ENCODE measurements at places on chromosomes 7 and 10.

DNA sequence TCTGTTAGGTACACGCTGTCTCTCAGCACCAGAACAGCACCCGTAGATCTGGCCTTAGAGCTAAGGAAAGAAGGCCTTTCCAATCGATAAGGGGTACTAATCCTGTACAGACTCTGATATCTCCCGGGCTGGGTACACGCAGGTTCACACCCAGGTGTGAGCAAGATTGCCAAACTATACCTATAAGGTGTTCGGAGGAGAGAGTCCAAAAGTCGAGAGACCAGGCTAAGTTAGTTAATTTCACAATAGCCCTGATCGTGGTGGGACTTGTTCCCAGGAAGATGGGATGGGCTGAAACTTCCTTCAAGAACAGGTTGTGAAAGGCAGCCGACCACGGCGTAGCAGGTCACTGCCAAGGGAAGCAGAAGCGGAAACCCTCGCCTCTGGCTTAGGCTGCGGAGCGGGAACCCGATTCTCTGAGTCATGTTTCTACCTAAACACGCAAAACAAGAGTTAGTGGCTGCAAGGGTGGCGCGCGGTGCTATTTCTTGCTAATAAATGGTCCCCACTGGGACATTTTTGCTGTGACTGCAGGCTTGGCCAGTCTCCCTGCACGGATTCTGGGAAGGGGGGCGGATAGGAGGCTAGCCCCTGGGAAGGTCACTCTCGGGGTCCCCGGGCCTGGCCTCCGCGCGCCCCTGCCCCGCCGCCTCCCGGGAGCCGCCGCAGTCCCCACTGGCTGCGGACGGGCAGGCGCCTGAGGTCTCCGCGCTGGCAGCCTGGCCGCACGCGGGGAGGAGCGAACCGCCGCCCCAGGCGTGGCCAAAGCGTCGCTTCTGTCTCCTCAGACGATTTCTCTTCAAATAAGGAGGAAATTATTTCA is 75.4 kb upstream of the PDSS1 start:
- peak; percentile 19 for DNase-seq

DNA sequence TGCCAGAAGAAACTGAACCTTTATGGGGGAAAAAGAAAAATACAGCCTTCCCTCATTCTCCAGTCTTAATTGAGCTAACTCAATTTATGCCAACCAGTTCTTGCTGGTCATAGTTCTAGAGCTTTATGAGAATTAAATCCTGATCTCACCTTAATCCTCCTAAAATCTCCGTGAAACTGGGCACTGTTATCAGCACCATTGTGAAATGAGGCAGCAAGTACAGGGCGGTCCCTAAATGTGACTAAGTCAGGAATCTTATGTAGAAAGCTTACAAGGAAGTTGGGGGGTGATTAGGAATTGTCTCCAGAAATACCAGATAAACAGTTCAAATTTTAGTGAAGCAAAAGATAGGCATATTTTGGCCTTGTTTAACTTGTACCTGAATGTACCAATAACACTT is 10.7 kb upstream of the INSYN2A start:
- DNase-seq: no peak

DNA sequence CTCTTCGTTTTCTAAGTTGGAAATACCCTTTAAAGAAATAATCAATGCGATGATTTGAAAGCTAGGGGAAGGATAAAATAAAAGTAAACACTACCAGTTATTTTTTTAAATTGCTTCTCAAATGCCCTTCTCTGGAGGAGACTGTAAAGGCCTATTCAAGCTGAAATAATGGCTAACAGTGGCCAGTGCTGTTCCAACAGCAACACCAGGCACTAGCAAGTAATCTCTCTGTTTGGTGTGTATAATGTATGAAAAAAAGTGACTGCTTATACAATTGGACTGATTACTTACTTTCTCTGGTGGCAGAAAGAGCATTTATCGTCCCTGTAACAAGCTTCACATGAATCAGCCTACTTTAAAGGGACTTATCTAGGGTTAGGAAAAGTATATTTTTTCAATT is 102.7 kb downstream of the CSTF2T start:
- DNase-seq: no peak

GRCh38 chr7:134827889-134828288 is 48.5 kb downstream of the CALD1 start:
- DNase-seq: no peak

DNA sequence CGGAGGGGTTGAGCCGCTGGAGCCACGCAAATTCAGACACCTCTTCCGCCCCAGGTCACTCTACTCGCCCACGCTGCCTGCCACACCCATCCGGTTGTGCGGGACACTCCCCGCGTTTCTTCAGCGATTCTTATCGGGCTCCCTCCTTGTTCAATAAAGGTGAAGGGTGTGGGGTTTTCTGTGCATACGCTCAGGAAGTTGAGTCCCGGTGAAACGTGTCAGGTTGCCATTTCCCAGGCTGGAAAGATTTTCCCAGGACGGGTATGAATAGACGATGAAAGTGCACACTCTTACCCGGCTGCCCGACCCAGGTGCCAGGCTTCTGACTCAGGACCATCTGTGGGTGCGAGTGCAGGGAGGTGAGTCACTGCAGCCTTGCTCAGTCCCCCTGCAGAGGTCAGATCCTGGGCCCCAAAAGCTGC is 22.0 kb downstream of the KLF6 start:
- no peak for DNase-seq

GRCh38 chr7:159143780-159144757 is 598 bp downstream of the VIPR2 start:
- DNase-seq: no peak

DNA sequence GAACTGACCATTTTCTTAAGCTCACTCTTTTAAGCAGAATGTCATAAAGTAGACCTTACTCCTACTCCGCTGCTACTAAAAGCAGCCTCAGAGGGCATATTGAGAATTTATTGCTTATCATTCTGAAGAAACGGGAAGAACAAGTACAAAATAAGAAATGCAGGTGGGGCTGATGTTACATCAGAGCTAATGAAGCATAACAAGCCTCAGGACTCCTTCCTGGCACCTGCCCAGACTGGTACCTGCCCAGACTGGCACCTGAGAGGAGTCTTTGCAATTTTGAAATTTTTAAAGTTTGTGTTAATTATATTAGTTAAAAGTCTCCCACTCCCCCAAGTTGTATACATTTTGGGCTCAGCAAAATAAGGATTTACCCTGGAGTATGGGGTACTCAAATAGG is 162.4 kb downstream of the SEMA3E start:
- no peak for DNase-seq

- no peak for DNase-seq
Measured at GRCh38 chr10:123995082-123995460, 98.3 kb downstream of the CHST15 start.

DNA sequence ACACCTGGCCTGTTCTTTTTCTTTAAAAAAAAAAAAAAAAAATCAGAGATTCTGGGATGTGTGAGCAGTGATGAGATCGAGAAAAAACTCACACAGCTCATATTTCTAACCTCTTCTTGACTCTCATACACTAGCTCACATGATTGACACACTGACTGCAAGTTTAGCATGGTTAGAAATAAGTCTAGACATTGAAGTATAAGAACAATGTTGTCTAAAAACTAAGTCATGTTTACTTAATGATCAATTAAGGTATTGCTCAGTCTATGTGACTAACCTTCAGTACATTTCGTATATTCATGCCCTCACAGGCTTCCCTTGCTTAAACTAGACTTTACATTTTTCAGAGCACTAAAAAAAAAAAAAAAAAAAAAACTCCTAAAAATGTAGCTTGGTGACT is 775.1 kb downstream of the GATA3 start:
- no peak for DNase-seq

DNA sequence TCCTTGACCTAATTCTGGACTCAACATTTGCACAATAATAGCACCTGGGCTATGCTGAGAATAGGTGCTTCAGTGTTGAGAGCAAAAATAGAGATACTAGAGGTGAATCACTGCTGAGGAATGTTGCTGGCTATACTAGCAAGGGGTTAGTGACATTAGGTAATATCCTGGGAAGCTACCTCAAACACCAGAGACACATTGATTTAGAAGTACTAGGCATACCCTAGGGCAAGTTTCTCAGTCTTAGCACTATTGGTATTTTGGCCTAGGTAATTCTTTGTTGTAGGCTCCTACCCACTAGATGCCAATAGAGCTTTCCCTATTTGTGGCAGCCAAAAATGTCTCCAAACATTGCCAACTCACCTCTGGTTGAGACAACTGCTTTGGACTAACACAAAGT is 484.0 kb upstream of the MBL2 start:
- DNase-seq: no peak

DNA sequence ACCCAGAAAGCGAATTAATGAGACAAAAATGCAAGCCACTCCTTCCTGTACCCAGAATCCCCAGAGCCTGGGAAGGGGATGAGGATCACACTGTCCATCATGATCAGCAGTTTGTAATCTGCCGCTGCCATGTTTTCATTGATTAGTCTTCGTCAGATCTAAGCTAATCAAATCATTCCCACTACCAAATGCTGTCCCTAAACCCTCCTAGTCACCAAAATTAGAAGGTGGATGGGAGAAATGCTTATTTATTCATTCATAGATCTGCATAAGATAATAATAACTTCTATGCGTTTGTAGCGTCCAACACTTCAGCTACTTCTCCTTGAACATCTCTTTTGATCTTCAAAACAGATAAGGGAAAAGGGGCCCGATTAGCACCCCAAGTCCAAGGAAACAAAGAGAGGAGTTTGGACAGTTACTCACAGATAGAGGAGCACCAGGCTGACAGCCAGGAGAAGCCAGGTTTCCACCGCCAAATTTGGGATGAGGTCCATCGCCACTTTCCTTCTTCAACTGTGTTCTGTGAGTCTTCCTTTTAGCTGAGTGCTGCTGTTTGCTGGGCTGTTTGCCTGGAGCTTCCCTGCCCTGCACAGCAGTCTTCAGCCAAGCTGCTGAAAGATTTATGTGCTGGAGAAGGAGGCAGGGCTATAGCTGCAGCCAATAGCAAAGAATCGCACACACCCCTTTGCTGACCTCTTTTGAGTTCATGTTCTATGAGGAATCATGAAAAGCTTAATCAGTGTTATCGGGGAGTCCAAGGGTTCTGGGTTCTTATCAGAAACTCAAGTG is at the start of gene CYP3A5:
CYP3A5 (minus strand) TSS at position 597 of the 792 bp plus-strand sequence; CDS start at position 497, 100 bp downstream.
- DNase-seq: no peak

- DNase-seq: no peak
Measured at GRCh38 chr7:16114633-16115032, 306.7 kb downstream of the CRPPA start.

- no peak for DNase-seq
Measured at GRCh38 chr10:124677749-124678556, 66.2 kb downstream of the FAM53B start.

GRCh38 chr7:91880016-91880412 is 488 bp downstream of the MTERF1 start:
- DNase-seq: no peak

GRCh38 chr10:123515661-123516060 is 150.5 kb upstream of the GPR26 start:
- DNase-seq: no peak

DNA sequence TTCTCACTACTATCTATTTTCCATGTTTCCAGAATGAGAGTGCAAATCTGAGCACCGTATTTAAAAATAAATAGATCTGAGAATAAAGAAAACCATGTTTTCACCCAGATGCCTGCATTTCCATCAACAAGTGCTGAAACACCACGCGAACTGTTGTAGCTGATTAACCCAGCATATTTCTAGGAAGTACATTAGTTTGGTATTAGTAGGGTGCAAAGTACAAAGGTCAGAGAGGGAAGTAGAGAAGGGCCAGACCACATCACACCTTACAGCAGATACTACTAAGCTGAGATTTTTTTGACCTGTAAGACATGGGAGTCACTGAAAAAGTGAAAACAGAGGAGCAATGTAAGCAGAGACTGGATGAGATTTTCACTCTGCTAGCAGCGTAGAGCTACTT is 181.3 kb downstream of the IMMP2L start:
- no peak for DNase-seq

- DNase-seq: no peak
Measured at GRCh38 chr10:60560451-60560850, 170.8 kb upstream of the ANK3 start.

DNA sequence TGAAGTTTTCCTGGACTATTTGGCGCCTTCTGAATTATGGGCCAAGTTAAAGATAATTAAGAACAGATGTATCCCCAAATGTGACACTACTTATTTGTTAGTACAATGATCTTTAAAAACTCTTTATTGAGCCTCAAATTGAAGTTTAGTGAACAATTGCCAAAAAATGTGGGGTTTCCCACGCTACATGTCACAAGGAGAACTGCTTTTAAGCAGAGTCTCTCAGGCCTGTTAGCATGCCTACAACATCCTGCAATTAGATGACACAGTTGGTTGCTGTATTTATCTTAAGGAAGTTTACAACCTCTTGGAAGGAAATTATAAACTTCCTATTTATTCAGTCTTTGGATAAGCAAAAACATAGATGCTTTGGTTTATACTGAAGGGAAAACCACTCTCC is 733.0 kb downstream of the TNS3 start:
- no peak for DNase-seq

- no peak for DNase-seq
Measured at GRCh38 chr10:101052285-101052684, 9.5 kb upstream of the KAZALD1 start.

DNA sequence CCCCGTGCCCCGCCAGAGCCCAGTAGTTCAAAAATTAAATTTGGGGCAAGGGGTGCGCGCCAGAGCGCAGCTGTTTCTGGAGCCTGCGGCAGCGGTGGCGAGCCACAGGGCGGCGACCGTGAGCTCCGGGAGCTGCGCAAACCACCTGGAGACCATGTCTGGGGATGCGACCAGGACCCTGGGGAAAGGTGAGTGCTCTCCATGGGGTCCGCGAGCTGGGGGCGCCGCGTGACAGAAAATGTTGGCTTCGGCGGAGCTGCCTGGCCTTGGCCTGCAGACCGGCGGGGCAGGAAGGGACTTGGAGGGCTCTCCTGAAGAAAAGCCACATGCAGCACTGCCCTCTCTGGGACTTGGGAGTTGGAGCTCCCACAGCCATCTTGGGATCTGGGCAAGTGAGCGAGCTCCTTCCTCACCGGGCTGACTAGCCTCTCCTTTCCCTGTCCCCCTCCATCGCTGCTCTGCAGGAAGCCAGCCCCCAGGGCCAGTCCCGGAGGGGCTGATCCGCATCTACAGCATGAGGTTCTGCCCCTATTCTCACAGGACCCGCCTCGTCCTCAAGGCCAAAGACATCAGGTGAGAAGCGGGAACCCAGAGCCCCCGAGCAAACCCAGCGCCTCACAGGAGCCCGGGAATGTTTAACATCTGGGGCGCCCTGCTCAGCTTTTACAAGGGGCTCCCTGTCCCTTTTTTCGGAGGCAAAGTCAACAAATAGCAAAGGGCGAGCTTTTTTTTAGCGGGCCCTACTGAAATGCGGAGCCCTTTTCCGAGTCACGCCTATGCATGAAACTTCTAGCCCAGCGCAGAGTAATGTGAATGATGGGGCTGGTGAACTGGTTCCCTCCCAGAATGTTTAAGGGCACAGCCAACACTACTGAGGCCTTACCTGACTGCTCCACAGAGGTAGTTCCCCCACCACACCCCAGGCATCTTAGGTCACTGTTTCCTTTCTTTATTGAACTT is 6.1 kb downstream of the GSTO2 start:
- DNase-seq: peak; percentile 55

DNA sequence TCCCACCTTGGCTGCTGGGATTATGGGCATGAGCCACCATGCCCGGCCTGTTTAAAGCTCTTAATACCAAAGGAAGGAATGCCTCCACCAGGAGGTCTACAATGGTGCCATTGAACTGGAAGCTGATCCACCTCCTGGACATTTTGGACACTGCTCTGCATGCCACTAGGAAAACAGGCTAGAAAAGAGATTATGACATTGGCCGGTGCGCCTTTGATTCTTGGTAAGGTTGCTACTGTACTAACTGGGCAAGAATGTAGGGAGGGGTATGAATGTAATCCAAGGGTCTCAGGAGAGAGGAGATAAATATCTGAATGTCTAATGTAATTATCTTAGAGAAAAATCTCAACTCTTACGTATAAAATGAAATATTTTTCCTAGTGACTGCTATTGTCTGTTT is 21.7 kb upstream of the TSGA13 start:
- no peak for DNase-seq

GRCh38 chr10:80509403-80510161 is 28.1 kb upstream of the SH2D4B start:
- no peak for DNase-seq

Data from GM12892 (cell line).